ENCODE measurements at places on chromosomes 3 and 15. TPM values are rescaled to one million over a fixed set of nuclear protein-coding genes. Genes with fewer than 3 reads are reported as not detected.
A peak's percentile ranks its signal among the peaks of the same experiment; 100 is the strongest.

GOLGA6L24 gene
- not detected for total RNA-seq

EFCAB12 gene
- 1.7 TPM for total RNA-seq

RARRES1 gene
- total RNA-seq, result not detected

TMEM62 gene
- 15.7 TPM for total RNA-seq

LMAN1L gene
- 1.6 TPM for total RNA-seq

CALML4 gene
- 12.5 TPM for total RNA-seq

GOLGA8R gene
- 1.6 TPM for total RNA-seq

OPA1 gene
- 112 TPM for total RNA-seq

GRCh38 chr3:72421786-72422185 is 426.5 kb downstream of the SHQ1 start:
- no peak for ATAC-seq
- H3K27ac ChIP-seq, result no peak overlapping the region
- H3K4me3 ChIP-seq, result no peak overlapping the region
- peaks cover 45% of the 10 kb centered on the region for H3K4me1 ChIP-seq

- peaks cover 5% of the 10 kb centered on the region for H3K4me1 ChIP-seq
- no peak overlapping the region for H3K4me3 ChIP-seq
- H3K27ac ChIP-seq, result no peak overlapping the region
Observed at GRCh38 chr15:43901495-43901894, 74.7 kb downstream of the WDR76 start.

- H3K4me1 ChIP-seq, result no peaks in the 10 kb centered on the region
- no peaks in the 10 kb centered on the region for H3K36me3 ChIP-seq
- no peaks in the 10 kb centered on the region for H3K27me3 ChIP-seq
Observed at GRCh38 chr3:96070678-96071077, 743.7 kb upstream of the EPHA6 start.

- H3K4me3 ChIP-seq, result no peak overlapping the region
- no peak overlapping the region for H3K27ac ChIP-seq
- peaks cover 17% of the 10 kb centered on the region for H3K27me3 ChIP-seq
- ATAC-seq, result no peak
- no peaks in the 10 kb centered on the region for H3K4me1 ChIP-seq
Observed at GRCh38 chr15:49452595-49452994, 29.6 kb downstream of the FGF7 start.

DNA sequence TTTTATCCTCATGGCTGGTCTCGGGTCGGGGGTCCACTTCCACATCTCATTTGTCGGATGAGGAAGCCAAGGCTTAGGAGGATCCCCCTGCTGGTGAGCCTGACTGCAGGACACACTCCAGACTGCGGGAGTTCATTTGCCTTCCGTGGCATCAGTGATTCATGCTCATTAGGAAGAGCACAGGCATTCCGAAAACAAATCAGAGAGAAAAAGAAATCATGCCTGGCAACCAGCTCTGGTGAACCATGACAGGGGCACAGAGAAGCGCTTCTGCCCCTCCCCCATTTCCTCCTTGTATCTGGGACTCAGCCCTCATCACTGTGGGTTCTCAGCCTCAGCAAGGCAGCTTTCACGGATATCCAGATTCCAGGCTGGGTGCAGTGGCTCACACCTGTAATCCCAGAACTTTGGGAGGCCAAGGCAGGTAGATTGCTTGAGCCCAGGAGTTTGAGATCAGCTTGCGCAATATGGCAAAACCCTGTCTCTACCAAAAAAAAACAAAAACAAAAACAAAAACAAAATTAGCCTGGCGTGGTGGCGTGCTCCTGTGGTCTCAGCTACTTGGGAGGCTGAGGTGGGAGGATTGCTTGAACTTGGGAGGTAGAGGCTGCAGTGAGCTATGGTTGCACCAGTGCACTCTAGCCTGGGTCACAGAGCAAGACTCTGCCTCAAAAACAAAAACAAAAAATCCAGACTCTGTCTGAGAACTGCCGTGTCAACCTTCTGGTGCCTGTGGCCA is 28.4 kb downstream of the IRAK2 start:
- peak overlapping the region; percentile 82 for H3K4me3 ChIP-seq
- no peaks in the 10 kb centered on the region for H3K27me3 ChIP-seq
- H3K27ac ChIP-seq, result peak overlapping the region; percentile 91

DNA sequence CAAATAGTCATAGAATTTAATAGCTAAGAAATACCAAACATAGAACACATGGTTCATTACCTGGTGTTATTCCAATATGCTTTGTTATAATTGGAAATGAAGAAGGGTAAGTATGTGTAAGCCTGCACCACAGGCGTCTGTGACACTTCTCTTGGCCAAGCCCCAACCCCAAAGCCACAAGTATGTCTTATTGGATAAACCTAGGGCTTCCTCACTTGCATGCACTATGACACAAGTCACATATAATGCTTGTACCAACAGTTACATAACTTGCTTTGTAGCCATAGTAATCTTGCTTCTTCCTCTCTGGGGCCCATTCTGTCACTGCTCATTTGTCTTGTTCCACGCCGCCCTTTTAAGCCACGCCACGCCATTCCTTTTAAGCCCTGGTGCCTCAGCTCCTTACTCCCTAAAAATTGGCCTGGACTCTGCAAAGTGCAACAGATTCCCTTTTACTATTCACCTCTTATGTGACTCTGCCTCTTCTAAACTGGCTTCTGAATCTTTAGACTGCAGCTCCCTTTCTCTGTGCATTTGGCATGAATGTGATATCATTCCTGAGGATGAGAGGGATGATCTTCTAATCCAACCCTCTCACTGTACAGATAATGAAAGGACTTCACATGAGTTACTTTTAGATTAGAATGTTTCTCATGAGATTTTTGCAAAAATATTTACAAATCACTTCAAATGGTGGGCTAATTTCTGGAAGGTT is 48.1 kb upstream of the EPHA3 start:
- no peak overlapping the region for H3K4me3 ChIP-seq
- H3K4me1 ChIP-seq, result no peaks in the 10 kb centered on the region
- H3K27me3 ChIP-seq, result no peaks in the 10 kb centered on the region
- no peak for ATAC-seq
- no peaks in the 10 kb centered on the region for H3K36me3 ChIP-seq
- no peak overlapping the region for H3K27ac ChIP-seq

DNA sequence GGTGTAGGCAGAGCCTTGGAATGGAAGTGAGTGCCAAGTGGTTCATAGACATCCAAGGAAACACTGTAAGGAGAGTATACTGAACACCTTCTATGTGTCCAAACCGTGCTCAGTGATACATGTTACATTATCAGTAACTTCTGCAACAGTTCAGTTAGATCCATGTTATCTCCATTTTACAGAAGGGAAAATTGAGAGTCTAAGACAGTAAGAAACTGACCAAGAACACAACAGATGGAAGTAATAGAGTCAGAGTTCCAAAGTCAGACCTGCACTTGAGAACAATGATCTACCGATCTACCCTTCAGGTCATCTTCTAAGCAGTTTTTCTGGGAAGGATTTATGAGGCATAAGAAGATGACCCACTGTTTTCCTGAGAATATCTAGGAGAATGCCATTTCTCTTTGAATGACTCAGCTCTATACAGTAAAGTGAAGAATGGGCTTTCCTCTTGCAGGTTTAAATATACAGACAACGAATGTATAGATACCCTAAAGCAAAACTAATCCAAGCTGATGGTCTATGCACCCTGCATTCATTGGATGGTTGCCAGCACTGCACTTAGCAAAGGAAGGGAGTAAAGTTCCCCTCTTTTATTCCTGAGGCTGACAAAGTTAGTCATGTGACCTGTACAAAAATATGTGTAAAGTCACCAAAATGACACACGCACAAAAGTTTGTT is 604.1 kb upstream of the MDFIC2 start:
- no peak overlapping the region for H3K27ac ChIP-seq
- no peaks in the 10 kb centered on the region for H3K4me1 ChIP-seq
- H3K36me3 ChIP-seq, result no peaks in the 10 kb centered on the region
- H3K4me3 ChIP-seq, result no peak overlapping the region
- H3K27me3 ChIP-seq, result peaks cover 11% of the 10 kb centered on the region

GRCh38 chr3:174498638-174499037 is 360.5 kb upstream of the NAALADL2 start:
- H3K27me3 ChIP-seq, result no peaks in the 10 kb centered on the region
- no peak overlapping the region for H3K4me3 ChIP-seq
- no peak for ATAC-seq
- H3K36me3 ChIP-seq, result no peaks in the 10 kb centered on the region
- no peak overlapping the region for H3K27ac ChIP-seq

DNA sequence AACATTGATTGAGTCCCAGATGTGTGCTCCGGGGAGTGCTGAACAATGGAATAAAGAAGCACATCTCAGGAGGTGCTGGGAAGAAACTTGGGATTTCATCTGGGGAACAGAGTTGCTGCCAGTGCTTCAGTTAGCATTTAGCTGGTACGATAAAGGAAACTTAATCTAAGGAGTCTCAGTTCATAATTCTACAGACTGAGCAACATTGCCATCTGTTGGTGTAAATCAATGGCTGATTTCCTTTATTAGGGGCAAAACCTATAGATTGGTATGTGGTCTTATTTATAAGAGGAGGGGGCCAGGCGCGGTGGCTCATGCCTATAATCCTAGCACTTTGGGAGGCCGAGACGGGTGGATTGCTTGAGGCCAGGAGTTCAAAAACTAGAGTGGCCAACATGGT is 8.9 kb downstream of the MKRN2OS start:
- no peak overlapping the region for H3K27ac ChIP-seq
- no peak overlapping the region for H3K4me3 ChIP-seq
- no peak for ATAC-seq
- no peaks in the 10 kb centered on the region for H3K4me1 ChIP-seq

DNA sequence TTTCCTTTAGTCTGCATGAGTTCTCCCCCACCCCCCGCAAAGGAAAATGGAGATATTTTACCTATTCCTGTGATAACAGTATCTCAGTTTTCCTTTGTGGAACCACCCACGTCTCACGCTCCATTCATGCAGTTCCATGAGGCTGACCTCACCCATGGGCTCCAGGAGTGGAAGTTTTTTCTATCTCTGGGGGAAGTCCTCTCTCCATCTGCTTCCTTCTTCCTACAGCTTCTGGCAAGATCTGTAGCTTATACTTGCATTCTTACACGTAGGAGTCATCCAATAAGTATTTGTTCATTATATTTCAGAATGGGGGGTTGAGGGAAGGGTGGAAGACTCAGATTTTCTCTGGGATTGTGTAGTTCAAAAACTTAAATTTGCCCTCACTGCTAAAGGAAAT is 5.8 kb upstream of the GLCE start:
- H3K27ac ChIP-seq, result no peak overlapping the region
- H3K36me3 ChIP-seq, result no peaks in the 10 kb centered on the region
- H3K27me3 ChIP-seq, result peaks cover 32% of the 10 kb centered on the region
- H3K4me3 ChIP-seq, result no peak overlapping the region
- ATAC-seq, result no peak
- peaks cover 5% of the 10 kb centered on the region for H3K4me1 ChIP-seq

- H3K4me3 ChIP-seq, result peak overlapping the region; percentile 99
- H3K4me1 ChIP-seq, result peaks cover 31% of the 10 kb centered on the region
- peak; percentile 50 for ATAC-seq
- H3K27ac ChIP-seq, result peak overlapping the region; percentile 82
Observed at GRCh38 chr3:133663569-133664313, 2.0 kb upstream of the TOPBP1 start.

DNA sequence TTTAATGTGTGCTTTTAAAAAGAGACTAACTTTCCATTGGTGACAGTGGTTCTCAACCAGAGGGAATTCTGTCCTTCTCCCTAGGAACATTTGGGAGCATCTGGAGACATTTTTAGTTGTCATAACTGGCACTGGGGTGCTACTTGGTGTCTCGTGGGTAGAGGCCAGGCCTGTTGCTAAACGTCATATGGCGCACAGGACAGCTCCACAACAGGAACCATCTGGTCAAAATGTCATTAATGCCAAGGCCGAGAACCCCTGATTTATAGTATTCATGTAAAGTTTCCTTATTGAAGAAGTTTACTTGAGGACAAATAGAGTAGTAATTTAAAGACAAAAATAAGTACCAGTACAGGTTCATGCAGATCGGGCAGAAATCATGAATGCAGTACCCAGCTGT is 164.2 kb downstream of the FEZF2 start:
- no peaks in the 10 kb centered on the region for H3K27me3 ChIP-seq
- no peaks in the 10 kb centered on the region for H3K36me3 ChIP-seq
- H3K27ac ChIP-seq, result no peak overlapping the region
- no peaks in the 10 kb centered on the region for H3K4me1 ChIP-seq
- H3K4me3 ChIP-seq, result no peak overlapping the region
- no peak for ATAC-seq

GRCh38 chr3:148036331-148036876 is 627.2 kb downstream of the ZIC1 start:
- ATAC-seq, result no peak
- H3K4me1 ChIP-seq, result no peaks in the 10 kb centered on the region
- no peaks in the 10 kb centered on the region for H3K36me3 ChIP-seq
- H3K27ac ChIP-seq, result no peak overlapping the region
- no peaks in the 10 kb centered on the region for H3K27me3 ChIP-seq

DNA sequence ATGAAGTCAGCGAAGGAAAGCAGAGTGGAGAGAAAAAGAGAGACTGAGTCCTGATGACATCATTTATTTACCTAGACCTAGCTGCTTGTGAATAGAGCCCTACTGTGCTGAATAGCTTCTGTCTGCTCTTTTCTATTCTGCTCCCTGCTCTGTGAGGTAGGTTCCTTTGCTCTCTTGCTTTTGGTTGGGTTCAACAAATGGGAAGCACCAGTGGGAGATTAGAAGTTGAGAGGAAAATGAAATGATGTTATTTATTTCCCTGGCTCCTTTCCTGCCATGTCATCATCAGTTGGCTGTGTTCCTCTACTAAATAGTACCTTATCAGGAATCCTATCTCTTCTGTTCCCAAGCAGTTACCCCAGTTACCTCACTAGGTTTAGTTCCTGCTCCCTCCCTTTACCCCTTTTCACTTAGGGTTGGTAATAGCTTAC is 23.5 kb downstream of the DTWD1 start:
- peaks cover 25% of the 10 kb centered on the region for H3K36me3 ChIP-seq
- no peak for ATAC-seq
- H3K4me1 ChIP-seq, result no peaks in the 10 kb centered on the region
- peak overlapping the region; percentile 10 for H3K27ac ChIP-seq
- no peak overlapping the region for H3K4me3 ChIP-seq

DNA sequence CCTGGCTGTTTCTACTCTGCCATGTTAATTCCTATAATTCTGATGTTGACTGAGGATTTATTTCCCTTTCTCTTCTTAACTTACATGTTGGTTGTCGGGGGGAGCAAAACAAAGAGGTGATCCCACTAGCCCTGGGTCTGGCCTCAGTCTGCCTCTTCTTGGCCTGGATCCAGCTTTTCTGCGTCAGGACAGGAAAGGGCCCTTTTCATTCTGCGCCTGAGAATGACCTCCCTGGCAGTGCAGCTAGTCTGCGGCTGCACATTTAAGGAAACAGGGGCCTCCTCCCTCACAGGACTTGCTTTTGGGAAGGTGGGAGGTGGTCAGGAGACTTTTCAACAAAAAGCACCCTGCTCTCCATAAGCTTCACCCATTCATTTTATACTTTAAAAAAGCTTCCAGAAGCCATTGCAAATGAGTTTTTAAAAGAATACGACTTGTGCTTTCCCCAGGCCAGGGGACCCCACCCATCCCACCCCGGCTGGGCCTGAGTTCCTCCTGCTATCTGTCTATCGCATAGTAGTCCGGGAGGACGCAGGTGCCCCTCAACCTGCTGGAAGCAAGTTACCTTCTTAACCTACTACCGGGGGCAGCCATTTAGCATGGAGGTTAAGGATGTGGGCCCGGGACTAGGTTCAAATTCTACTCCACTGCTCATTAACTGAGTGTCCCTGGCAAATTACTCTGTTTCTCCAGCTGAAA is 21.3 kb upstream of the EHD4 start:
- ATAC-seq, result no peak
- H3K27me3 ChIP-seq, result no peaks in the 10 kb centered on the region
- H3K4me1 ChIP-seq, result no peaks in the 10 kb centered on the region
- no peaks in the 10 kb centered on the region for H3K36me3 ChIP-seq
- H3K27ac ChIP-seq, result no peak overlapping the region
